ENCODE measurements at places on chromosomes 7 and 10. TPM values are rescaled to one million over a fixed set of nuclear protein-coding genes. Genes with fewer than 3 reads are reported as not detected.

The NSUN6 gene
- total RNA-seq = 6.7 TPM

The TFEC gene
- total RNA-seq = 2.0 TPM

The KEL gene
- total RNA-seq = 0.27 TPM

The ENTPD1 gene
- total RNA-seq = 7.5 TPM

The ST8SIA6 gene
- total RNA-seq = 7.4 TPM

The DPP6 gene
- total RNA-seq = not detected

The FBXL15 gene
- 9.1 TPM for total RNA-seq

The KAZALD1 gene
- total RNA-seq = 7.8 TPM

The CHAT gene
- not detected for total RNA-seq

DNA sequence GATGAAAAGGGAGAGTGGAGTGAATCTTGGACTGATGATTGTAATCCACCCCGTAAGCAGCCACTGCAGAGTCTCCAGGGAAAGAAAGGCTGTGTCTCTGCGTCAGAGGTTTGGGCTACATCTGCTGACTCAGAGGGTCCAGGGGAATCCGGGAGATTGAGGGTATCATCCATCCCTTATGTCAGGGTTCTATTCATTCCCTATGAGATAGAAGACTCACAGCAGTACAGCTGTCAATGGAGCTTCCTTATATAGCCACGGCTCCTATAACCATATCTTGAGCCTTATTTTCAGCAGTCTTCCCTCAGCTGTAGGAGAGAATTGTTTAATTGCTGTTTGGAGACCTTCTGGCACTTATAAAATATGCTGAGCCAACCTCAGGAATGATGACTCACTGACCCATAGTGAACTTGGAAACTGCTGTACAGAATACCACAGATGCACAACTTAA lies 558.2 kb upstream of the PFKP start:
- no peak for DNase-seq

GRCh38 chr7:50497968-50498367 lies 47.8 kb upstream of the FIGNL1 start:
- no peak for DNase-seq

DNA sequence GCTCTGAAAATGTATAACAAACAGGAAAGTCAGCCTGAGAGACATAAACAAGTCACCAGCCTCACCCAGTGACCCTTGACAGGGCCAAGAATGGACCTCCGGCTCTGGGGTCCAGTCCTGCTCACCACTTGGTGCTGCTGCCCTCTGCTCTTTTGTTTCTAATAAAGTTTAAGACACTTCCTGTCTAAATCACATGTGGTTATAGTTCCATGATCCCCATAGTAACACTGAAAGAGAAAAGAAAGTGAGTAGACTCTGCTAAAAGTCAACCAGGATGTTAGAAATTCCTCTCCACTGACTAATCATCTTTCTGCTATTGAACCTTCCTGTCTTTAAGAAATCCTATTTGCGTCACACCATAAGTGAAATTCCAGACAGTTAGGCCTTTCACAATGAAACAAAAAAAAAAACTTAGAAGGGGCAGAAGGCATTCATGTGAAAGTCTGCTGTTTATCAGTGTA lies 179.2 kb upstream of the BET1 start:
- peak; percentile 30 for DNase-seq

- no peak for DNase-seq
These were observed 933.8 kb downstream of the REEP3 start for GRCh38 chr10:64454962-64455361.

GRCh38 chr7:3245077-3245476 lies 56.0 kb upstream of the SDK1 start:
- DNase-seq = no peak

DNA sequence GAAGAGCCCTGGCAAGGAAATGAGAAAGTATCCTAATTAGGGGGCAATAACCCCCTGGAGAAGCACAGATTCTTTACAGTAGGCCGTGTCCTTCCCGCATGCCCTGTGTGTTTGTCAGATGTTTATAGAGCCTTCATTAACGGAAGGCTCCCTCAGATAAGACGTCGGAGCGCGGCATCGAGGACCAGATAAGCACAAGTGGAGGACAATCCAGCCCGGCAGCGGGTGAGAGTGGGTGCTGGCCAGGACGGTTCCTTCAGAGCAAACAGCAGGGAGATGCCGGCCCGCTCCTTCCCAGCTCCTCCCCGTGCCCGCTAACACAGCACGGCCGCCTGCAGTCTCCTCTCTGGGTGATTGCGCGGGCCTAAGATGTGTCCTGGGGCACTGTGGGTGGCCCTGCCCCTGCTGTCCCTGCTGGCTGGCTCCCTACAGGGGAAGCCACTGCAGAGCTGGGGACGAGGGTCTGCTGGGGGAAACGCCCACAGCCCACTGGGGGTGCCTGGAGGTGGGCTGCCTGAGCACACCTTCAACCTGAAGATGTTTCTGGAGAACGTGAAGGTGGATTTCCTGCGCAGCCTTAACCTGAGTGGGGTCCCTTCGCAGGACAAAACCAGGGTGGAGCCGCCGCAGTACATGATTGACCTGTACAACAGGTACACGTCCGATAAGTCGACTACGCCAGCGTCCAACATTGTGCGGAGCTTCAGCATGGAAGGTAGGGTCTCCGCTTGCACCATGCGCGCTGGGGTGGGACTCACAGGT lies at the start of gene GDF2:
GDF2 (plus strand) TSS at position 155 of the 762 bp plus-strand sequence; CDS start at position 370, 215 bp downstream.
- no peak for DNase-seq

GRCh38 chr10:130577039-130577438 lies 440.8 kb downstream of the GLRX3 start:
- no peak for DNase-seq

DNA sequence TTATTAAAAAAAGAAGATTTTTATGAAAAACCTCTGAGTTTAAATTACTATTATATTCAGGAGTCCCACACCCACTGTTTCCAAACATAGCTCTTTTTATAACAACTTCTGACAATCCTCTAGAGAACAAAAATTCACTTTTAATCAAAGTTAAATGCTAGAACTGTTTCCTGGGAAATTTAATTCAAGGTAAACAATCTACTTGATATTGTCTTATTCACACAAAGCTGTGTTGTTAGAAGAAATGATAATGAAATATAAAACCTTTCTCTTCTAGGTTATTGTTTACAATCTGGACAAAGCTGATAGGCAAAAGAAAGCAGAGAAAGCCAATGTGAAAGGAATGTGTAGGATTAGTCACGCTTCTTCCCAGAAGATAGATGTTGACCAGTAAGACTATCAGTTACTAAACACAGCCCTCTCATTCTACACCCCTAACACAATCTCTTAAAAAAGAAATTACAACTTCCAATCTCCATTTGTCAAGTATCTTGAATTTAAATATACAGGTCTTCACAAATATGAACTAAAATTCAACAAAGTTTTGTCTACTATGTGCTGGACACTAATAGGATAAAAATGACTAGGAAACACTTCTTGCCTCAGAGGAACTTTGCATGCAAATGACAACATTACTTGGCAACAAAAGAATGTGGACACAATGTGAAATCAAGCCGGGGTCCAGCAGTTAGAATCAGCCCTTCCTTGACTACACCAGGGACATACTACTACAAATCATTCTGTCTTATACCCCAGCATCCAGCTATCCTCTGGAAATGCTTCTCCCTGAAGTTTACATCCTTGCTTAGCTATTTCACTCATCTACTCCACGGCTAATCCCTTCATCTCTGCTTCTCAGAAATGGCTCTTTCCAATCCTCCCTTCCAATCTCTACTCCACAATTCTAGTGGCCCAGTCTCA lies 123.7 kb downstream of the IMMP2L start:
- DNase-seq = no peak

DNA sequence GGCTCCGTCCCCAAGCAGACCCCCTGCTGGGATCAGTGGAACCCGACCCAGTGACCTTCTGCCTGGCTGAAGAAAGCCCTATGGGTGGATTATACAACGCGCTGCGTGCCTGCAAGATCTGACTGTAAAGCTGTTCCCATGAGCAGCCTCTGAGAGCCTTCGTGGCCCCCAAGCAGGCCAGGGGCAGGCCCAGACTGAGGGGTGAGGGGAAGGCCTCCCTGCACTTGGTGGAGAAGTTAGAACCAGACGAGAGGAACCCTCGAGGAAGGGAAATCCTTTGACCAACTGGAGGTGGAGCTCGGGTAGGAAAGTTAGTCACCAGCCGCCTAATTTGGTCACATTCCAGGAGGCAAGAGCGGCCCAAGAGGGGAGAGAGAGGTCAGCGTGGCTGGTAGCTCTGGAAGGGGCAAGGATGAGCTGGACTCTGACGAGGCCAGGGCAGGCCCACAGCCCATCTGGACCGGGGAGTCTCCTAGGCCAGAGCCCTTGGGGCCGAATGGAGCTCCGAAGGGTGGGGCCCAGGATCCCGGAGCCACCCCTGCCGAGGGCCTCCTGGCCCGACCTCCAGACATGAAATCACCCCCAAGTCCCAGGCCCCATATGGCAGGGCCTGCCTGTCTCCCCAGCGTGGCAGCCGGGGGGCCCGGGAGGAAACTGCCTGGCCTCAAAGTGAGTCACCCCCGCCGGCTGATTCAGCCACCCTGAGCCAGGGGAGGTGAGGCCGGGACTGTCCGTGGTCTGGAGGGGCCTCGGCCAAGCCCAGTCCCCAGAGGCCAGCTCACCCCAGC lies 23.3 kb upstream of the PDGFA start:
- peak; percentile 46 for DNase-seq

- no peak for DNase-seq
These were observed 41.6 kb downstream of the POLR3A start for GRCh38 chr10:77987671-77988255.

GRCh38 chr10:54064215-54064614 lies 736.8 kb downstream of the PCDH15 start:
- no peak for DNase-seq

DNA sequence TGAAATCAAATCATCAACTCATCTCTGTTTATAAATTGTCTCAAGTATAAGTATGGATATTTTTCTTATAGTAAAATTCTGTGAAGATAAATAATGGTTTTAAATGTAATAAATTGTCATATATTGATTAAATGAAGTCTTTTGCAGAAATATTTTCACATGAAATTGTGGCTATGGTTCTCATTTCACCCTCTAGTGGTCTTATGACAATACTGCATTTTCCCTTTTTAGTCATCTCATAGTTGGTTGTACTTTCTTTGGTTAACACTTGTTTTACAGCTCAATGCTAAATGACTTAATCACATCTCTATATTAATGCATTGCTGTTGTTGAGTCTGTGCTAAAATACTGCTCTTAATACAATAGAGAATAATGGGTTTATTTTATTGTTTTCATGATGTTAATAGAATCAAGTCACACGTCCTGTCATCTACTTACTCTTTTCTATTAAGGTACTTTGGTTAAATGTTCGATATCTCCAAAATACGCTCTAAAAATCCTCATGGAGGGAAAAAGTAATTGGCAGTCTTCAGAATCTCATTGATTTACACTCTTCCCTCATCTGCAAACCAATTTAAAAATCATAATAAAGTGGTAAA lies 38.0 kb upstream of the CACNA2D1 start:
- DNase-seq = no peak

DNA sequence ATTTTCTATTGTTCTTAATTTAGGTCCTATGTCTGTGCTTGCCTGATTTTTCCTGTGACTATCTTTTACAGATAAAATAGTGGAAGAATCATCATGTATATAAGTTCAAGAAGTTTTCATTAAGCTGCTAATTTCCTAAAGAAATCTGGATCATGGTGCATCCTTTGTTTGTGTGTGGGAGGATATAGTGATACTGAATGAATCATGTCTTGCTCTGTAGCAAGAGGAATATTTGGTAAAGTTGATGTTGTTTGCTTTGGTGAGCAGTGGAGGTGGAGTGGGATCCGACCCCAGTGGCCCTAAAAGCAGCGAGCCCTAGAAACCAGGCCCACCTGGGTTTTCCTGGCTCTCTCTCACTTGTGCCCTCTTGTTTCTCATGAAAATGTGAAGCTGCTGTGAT lies 83.7 kb downstream of the CCNY start:
- DNase-seq = no peak

DNA sequence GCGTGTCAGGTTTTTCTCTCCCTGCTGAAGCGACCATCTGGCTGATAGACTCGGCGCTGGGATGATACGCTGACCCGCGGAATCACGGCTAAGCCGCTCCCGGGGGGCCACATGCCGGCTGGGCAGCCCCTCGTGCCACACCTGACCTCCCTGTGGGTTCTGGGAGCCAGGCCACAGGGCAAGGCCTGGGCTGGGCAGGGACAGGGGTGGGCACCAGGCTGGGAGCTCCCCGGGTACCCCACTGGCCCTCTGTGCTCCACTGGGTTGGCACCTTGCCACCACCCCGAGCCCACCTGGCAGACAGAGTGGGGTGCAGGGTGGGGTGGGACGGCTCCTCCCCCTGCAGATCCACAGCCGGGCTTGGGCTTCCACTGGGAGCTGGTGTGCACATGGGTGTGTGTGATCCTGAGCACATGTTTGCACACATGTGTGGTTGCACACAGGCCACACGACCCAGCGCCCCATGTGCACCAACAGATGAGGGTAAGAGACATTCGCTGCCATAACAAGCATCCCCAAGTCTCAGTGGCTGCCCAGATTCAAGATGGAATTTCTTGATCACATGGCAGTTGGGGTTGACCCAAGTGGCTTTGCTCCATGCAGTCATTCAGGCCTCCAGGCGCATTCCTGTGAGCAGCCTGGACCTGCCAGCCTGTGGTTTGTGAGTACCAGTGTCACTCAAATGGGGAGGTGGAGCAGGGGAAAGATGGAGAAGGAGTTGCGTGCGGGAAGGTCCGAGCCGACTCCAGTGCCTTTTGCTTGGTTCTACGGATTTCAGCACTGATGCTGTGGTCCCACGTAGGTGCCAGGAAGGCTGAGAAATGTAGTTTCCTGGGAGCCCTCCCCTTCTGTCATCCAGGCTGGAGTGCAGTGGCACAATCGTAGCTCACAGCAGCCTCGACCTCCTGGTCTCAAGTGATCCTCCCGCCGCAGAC lies 79.7 kb downstream of the UNCX start:
- no peak for DNase-seq

GRCh38 chr7:46781901-46782439 lies 799.9 kb downstream of the TNS3 start:
- DNase-seq = no peak

DNA sequence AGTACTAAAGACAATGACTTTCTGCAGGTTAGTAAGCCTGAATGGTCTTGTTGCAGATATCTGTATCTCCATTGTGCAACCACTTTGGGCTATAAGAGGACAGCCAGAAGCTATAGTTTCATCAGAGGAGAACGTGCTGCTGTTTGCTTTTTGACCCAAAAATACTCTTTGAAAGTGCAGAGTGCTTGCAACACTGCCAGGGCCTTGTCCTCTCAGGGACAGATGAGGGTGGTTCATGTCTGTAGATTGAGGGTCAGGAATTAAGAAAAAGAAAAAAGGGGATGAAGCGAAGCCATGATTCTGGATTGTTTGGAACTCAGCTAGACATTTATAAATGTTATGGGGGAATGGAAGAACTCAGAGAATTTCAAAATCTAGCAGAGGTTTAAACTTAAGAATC lies 212.5 kb downstream of the SEC23IP start:
- no peak for DNase-seq

- DNase-seq = no peak
These were observed 2.5 kb upstream of the KPNA7 start for GRCh38 chr7:99210265-99210970.

DNA sequence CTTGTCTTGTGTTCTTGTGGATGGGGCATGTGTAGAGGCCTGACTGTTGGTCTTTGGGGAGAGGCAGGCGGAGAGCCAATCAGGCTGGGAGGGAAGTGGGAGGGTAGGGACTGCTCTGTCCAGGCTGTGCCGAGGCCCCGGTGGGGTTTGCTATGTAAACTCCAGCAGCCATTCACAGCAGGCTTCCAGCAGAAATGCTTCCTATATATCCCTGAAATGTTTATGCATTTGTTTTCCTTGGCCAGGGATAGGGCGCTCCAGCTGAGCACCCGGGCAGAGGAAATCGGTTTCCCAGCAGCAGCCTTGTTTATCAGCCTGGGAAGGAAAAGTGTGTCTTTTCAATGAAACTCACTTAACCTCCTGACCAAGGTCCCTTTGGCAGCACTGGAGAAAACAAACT lies 18.3 kb upstream of the AQP1 start:
- DNase-seq = peak; percentile 72
